Dermis microvascular lymphatic vessel endothelial cell (primary cell): ENCODE measurements at places on chromosomes 11 and 22. TPM values are rescaled to one million over a fixed set of nuclear protein-coding genes. Genes with fewer than 3 reads are reported as not detected.

SYNGR1 gene
- total RNA-seq = 0.39 and 0.89 TPM in 2 replicates

KRTAP5-2 gene
- not detected in 2 replicates for total RNA-seq

- no peak for DNase-seq
Observed at GRCh38 chr11:125494561-125494960, 1.5 kb downstream of the FEZ1 start.

GRCh38 chr22:37244114-37244921 lies at the start of gene RAC2:
Gene RAC2, minus strand, starts transcription at chr22:37244269. Its CDS starts 121 bp downstream, at chr22:37244148.
- DNase-seq = peak; percentile 75

DNA sequence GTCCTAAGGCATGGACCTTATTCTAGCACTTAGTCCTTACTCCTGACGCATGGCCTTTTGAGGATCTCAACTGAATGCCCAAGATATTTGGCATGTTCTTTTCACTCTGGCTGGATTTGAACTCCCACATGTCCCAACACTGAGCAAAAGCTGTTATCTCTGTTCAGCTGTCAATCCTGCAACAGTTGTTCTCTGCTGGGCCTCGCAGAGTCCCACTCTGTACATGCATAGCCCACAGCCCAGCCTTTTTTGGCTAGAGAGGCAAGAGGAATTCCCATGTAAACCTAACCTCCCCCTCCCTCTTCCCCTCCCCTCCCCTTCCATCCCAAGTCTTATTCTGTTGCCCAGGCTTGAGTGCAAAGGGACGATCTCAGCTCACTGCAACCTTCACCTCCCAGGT lies 21.8 kb upstream of the DRG1 start:
- no peak for DNase-seq

DNA sequence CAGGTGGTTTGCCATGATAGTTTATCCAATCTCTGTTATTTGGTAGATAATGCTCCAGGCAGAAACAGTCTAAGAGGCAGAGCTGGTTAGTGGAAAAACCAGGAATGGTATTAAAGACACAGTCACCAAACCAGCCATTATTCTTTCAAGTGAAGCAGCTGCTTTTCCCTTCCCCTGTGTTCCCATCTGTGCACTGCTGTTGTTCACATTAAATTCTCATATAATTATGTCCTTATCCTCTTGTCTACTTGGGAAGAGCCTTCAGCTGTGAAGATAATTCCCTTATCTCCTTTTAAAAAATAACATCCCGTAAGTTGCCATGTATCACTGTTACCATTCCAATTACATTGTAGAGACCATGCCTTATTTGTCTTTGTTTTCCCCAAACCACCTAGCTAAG lies 5.2 kb upstream of the TBCEL start:
- no peak for DNase-seq

GRCh38 chr22:23034621-23035556 lies 35.4 kb upstream of the GNAZ start:
- no peak for DNase-seq

- DNase-seq = no peak
Observed at GRCh38 chr11:64644647-64645275, 53.7 kb downstream of the SLC22A12 start.

DNA sequence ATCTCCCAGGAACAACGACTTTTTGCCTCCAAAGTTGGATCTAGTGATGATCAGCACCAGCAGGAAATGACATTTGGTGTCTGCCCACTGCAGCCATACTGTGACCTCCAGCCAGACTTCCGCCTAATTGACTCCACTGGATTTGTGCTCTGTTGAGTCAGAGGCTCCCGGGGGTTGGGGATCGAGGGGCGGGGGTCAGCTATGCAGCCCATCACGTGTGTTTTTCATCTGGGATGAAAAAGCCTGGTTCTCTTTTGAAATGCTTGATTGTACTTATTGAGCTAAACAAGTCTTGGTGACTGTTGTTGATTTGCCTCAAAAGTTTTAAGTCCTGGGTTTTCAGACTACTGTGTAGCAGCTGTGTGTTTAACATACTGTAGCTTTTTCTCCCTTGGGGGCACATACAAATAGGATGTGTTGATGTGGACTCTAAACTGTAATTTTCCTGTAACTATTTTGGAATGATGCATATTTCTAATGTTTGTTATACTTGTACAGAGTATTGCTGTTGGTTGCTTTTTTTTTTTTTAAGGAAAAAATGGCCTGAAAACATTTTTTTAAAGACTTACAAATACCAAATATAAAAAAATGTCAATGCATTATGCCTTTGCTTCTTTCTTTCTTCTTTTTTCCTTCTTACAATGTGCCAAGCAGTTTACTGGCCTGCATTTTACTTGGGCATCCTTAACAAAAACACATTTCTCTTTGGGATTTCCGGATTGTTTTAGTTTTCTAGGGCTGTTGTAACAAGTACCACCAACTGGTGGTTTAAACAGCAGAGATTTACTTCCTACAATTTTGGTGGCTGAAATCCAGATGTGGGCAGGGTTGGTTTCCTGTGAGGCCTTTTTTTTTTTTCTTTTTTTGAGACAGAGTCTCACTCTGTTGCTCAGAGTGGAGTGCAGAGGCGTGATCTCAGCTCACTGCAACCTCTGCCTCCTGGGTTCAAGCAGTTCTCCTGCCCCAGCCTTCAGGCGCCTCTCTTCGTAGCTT lies 46.1 kb upstream of the OR4B1 start:
- no peak for DNase-seq

DNA sequence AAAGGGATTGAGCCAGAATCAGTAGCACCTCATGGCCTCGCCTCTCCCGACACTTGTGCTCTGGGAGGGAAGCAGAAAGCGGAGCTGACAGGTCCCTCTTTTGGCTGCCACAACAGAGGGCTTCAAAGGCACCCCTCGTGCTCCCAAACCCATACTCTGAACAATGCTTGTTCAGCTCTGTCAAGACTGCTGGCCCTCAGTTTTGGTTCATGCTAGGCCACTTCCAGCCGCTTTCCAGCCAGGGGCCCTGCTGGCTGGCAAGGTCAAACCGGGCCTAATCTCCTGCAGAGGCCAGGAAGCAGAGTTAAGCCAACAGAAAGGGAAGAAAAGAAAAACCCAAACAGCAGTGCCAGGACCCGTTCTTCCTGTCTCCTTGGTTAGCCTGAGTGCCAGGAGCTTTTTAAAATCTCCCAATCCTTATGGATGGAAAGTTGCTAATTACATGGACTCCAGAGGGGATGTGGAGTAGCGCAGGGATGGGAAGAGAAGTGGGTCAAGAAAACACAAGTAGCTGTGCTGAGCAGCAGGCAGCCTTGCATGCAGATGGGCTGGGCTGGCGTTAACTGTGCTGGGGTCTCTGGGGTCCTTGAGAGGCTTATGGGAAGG lies 150.6 kb downstream of the GRIK4 start:
- no peak for DNase-seq

- no peak for DNase-seq
Observed at GRCh38 chr11:62610814-62611704, 1.5 kb downstream of the EML3 start.

DNA sequence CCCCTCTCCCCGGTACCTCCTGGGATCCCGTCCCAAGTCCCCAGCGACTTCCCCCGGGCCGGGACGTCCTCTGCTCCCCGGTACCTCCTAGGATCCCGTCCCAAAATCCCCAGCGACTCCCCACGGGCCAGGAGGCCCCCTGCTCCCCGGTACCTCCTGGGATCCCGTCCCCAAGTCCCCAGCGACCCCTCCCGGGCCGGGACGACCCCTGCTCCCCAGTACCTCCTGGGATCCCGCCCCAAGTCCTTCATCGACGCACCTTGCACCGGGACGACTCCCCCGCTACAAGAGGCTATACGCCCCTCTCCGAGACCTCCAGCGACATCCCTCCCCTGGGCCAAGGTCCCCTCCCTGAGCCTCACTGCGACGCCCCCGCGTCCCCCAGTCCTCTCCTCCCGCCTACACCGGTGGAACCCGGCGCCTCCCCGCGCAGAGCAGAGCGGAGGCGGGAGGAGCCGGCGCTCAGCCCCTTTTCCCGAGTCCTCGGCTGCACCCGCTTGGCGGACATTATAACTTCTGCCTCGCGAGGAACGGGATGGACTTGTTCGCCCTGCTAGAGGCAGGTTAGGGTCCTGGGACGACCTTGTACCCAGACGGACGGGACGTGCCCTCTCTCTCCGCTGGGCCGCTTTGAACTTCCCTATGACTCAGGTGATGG lies 912 bp downstream of the KREMEN1 start:
- no peak for DNase-seq
